CD4-positive, alpha-beta memory T cell (primary cell): ENCODE measurements at places on chromosomes 5 and 9.

- peaks cover 74% of the 10 kb centered on the region for H3K36me3 ChIP-seq
- H3K27me3 ChIP-seq: no peaks in the 10 kb centered on the region
- peak overlapping the region; percentile 70 for H3K27ac ChIP-seq
- H3K4me1 ChIP-seq: peaks cover 69% of the 10 kb centered on the region
- DNase-seq: no peak
- no peak overlapping the region for H3K4me3 ChIP-seq
These were observed 20.3 kb downstream of the ANXA6 start for GRCh38 chr5:151137067-151137825.

- no peak overlapping the region for H3K4me3 ChIP-seq
- H3K27me3 ChIP-seq: no peaks in the 10 kb centered on the region
- no peaks in the 10 kb centered on the region for H3K36me3 ChIP-seq
- no peaks in the 10 kb centered on the region for H3K4me1 ChIP-seq
These were observed 22.6 kb downstream of the MYO10 start for GRCh38 chr5:16913187-16914107.

GRCh38 chr5:74428275-74428674 is 212.3 kb downstream of the ENC1 start:
- no peaks in the 10 kb centered on the region for H3K36me3 ChIP-seq
- no peak overlapping the region for H3K4me3 ChIP-seq
- no peaks in the 10 kb centered on the region for H3K4me1 ChIP-seq
- DNase-seq: no peak
- H3K27ac ChIP-seq: no peak overlapping the region
- no peaks in the 10 kb centered on the region for H3K27me3 ChIP-seq

DNA sequence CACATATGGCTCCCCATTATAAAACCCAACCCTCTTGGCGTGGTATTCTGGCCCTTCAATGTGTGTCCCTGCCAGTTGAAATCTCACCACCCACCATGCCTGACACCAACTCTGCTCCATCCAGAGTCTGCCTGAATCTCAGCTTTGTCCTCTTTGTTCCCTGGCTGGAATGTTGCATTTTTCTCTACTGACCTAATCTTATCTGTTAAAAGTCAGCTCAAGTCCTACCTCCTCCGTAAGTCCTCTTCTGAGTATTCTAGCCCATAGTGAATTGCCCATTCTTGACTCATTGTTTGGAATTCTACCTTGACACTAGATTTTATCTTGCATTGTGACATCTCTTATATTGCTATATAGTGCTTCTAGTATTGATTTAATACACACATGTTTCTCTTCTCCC is 207.1 kb upstream of the VLDLR start:
- H3K27me3 ChIP-seq: no peaks in the 10 kb centered on the region
- no peak overlapping the region for H3K27ac ChIP-seq
- H3K4me1 ChIP-seq: no peaks in the 10 kb centered on the region
- H3K4me3 ChIP-seq: no peak overlapping the region

GRCh38 chr9:31912636-31913035 is 471.8 kb upstream of the ACO1 start:
- no peaks in the 10 kb centered on the region for H3K36me3 ChIP-seq
- H3K4me1 ChIP-seq: no peaks in the 10 kb centered on the region
- no peak for DNase-seq
- no peak overlapping the region for H3K27ac ChIP-seq
- H3K4me3 ChIP-seq: no peak overlapping the region

GRCh38 chr5:68436686-68437520 is 221.3 kb downstream of the PIK3R1 start:
- H3K27ac ChIP-seq: no peak overlapping the region
- H3K27me3 ChIP-seq: no peaks in the 10 kb centered on the region

- peaks cover 7% of the 10 kb centered on the region for H3K4me1 ChIP-seq
- H3K27me3 ChIP-seq: no peaks in the 10 kb centered on the region
- no peak for DNase-seq
- H3K27ac ChIP-seq: no peak overlapping the region
- H3K36me3 ChIP-seq: no peaks in the 10 kb centered on the region
These were observed 70.9 kb upstream of the KLF9 start for GRCh38 chr9:70485273-70485858.

- DNase-seq: no peak
- H3K4me1 ChIP-seq: no peaks in the 10 kb centered on the region
- H3K27ac ChIP-seq: no peak overlapping the region
- peaks cover 66% of the 10 kb centered on the region for H3K36me3 ChIP-seq
- no peak overlapping the region for H3K4me3 ChIP-seq
These were observed 152.0 kb downstream of the DOCK8 start for GRCh38 chr9:366620-367019.
